ENCODE measurements at places on chromosomes 1 and 21.

- DNase-seq: no peak
These were observed 8.8 kb downstream of the PCP4L1 start for GRCh38 chr1:161267321-161267720.

- DNase-seq: no peak
These were observed 19.7 kb downstream of the PRAMEF1 start for GRCh38 chr1:12810691-12811408.

DNA sequence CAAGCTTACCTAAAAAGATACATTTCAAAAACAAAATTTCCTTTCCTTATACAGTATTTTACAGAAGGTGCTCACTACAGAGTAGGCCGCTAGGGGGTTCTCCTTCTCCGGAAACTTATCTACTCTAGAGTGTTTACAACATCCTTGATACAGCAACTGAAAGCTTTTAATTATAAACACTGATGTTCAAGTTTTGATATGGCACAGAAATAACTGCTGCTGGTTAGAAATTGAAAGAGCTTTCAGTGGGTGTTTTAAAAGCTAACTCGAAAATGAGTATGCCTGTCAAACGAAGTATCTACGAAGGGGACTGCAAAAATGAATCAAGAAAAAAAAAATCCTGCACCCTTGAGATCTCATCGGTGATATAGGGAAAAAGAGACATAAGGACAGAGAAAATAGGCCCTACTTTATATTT is 1.0 kb downstream of the YOD1 start:
- peak; percentile 72 for DNase-seq

DNA sequence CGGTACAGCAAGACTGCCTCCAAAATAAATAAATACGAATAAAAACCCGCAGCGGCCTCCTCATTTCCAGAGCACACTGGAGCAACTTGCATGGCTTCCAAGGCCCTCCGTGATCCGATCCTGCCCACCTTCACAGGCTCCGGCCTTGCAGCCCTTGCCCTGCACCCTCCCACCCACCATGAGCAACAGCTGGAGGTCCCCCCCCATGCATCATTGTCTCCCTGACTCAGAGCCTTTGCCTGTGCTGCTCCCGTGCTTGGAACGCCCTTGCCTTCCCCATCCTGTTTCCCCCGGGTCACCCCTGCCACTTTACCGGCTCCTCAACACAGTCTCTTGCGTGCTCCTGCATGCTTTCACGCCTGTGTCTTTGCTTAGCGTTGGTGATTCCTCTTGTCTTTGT is 71.0 kb upstream of the ANGPTL1 start:
- no peak for DNase-seq

DNA sequence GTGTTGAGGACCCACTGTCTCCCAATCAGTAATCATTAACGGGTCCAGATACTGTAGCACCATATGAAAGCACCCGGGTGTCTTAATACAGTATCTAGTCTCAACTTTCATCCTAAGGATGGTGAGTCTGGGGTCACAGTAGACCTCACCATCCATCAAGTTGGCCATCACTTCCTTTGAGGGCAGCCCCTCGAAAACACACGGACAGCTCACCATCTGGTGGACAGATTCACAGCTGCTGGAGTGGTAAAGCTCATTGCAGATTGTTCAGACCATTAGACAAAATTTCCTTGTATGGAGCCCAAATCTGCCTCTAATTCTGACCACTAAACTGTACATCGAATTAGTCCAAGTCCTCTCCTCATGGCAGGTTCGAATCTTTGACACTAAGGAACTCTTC is 123.1 kb downstream of the PGBD5 start:
- no peak for DNase-seq

DNA sequence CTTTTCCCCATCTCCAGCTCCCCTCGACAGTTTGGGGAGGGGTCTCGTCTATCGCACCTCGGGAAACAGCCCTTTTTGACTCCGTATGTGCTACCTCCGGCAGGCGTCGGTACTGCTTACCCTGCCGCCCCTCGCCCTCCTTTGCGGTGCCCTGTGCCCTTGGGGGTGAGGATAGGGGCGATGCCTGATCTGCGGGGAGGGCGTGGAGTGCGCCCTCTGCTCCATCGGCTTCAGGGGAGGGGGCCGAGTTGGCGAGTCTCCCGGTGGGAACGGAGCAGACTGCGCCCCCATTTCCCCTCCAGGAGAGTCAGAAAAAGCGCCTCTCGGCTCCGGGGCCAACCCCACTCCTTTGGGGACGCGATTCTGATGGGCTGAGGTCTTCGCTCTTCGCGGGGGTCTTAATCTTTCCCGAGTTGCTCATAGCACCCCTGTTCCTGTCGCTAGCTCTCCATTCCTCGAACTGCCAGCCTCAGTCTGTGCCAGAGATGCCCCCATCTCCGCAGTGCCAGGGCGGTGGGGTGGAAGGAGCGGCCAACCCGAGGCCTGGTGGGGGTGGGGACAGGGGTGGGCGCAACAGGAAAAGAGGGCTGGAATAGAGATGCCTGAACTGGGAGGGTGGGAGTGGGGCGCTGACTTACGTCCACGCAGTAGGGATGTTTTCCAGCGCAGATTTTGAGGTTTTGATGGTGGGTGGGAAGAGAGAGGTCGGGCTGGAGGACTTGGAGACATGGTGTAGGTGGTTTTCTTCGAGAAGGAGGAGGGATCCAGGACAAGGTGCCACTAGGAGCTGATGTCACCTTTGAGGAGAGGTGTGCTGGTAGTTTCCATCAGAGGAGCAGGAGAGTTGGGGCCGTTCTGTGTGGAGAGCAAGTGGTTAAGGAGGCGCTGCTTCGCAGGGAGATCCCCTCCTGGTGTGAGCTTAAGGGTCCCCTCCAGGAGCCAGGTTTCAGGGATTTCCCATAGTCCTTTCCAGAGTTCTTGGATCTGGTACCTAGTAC is 674 bp downstream of the PPFIA4 start:
- DNase-seq: no peak

- no peak for DNase-seq
These were observed 74.3 kb downstream of the TBX15 start for GRCh38 chr1:118913818-118914217.

- DNase-seq: no peak
These were observed 443.1 kb downstream of the TTLL7 start for GRCh38 chr1:83555871-83556270.

GRCh38 chr1:14803002-14803789 is 204.7 kb downstream of the KAZN start:
- DNase-seq: no peak

- no peak for DNase-seq
These were observed 809.2 kb downstream of the KCNT2 start for GRCh38 chr1:195799016-195799415.

DNA sequence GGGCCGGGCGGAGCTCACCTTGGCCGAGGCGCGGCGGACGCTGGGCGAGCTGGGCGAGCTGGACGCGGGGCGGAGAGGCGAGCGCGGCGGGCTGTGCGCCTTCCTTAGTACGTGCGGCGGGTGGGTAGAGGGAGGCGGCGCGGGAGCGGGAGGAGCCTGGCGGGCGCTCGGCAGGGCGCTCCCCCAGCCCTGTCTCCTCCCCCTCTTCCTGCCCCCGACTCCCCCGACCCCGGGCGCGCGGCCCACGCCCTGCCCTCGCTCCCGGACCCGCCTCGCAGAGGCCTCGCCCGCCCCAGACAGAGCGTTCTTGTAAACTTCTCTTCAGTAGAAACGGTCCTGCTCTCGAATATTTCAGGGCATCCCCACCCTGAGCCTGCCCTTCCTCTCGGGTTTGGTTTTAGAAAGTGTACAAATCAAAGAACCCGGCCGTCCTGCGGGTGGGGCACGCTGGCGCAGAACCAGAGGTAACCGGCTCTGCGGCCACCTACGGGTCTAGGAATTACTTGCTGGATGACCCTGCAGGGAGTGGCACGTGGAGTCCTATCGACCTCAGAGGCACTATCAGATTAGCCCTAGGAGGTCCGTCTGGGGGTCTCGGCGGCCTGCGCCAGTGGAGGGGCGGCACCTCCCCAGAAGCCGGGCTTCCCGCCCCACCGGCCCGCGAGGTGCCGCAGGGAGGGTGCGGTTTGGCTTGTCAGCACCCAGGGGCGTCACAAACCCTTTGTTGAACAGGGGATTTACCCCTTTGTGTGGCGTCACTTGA is at the start of gene S100A10:
TSS of gene S100A10 (minus strand) at position 126 of the 763 bp plus-strand sequence. CDS start 7,629 bp downstream, outside the sequence.
- DNase-seq: peak; percentile 72

DNA sequence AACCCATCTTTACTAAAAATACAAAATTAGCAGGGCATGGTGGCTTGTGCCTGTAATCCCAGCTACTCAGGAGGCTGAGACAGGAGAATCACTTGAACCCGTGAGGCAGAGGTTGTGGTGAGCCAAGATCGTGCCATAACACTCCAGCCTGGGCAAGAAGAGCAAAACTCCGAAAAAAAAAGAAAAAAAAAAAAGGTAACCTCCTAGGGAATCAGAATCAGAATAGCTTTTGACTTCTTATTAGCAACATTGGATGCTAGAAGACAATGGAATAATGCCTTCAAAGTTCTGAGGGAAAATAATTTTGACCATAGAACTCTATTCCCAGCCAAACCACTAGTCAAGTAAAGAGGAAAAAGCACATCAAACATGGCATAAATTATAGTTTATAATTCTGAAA is 60.9 kb downstream of the LMO4 start:
- DNase-seq: no peak

DNA sequence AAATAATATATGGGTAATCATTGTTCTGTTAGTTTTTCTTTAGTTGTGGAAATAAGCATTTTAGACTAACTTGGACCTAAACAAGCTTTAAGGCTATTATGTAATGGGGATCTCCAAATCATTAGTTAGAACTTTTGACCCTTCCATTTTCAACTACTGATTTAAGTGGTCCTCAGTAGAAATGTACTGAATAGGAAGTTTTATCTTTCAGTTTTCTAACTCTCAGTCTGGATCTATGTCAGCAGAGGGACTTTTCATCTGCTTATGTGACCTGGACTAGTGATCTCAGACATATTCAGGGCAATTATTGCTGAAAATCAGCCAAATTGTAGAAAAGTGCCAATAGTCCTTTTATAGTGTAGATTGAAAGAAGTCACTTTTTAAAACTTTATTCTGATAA is 56.0 kb downstream of the SASS6 start:
- DNase-seq: no peak

GRCh38 chr1:62904856-62905225 is 120.9 kb downstream of the ATG4C start:
- no peak for DNase-seq

DNA sequence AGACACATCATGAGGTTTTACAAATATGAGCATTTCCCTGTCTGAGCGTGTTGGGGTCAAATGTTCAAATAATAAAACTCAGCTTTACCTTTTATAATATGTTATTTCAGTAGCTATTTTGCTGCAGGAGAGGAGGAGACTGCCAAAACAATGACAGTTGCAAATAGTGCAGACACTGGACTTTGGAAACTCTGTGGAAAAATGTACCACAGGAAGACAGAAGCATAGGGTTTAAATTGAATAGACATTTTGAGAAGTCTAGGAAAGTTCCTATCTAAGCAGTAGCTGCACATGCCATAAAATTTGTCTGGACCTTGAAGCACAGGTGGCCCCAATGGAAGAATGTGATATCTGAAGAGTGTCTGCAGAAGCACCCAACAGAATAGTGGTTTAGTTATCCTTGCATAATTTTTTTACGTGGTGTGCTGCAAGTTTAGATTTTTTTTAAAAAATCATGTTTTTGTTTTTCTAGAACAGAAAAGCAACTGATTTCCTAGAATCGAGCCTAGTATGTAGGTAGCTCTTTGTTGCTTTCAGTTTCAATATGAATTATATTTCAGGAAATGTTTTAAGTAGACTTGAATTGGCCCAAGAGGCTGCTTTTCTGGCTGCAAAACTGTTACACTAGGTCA is 14.0 kb upstream of the GBP5 start:
- DNase-seq: no peak

DNA sequence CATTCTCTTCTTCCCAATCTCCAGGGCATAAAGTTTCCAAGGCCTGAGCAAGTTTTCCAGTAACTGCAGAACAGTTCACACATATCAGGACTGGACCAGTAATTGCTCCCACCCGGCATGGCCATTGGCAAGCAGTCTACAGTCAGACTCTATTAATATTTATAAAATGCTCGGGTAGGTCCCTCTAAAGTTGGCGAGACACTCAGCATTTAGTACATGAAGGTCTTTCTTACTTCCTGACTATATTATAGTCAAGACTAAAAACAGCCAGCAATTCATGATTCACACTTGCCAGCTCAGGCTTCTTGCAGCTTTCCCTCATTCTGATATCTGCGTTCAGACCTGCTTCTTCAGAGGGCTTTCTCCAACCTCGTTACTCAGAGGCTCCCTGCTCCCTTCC is 25.4 kb downstream of the GADD45A start:
- DNase-seq: no peak

- no peak for DNase-seq
These were observed 354.2 kb upstream of the ESRRG start for GRCh38 chr1:217077426-217077825.

GRCh38 chr1:100430325-100430756 is 78.0 kb downstream of the CDC14A start:
- no peak for DNase-seq

DNA sequence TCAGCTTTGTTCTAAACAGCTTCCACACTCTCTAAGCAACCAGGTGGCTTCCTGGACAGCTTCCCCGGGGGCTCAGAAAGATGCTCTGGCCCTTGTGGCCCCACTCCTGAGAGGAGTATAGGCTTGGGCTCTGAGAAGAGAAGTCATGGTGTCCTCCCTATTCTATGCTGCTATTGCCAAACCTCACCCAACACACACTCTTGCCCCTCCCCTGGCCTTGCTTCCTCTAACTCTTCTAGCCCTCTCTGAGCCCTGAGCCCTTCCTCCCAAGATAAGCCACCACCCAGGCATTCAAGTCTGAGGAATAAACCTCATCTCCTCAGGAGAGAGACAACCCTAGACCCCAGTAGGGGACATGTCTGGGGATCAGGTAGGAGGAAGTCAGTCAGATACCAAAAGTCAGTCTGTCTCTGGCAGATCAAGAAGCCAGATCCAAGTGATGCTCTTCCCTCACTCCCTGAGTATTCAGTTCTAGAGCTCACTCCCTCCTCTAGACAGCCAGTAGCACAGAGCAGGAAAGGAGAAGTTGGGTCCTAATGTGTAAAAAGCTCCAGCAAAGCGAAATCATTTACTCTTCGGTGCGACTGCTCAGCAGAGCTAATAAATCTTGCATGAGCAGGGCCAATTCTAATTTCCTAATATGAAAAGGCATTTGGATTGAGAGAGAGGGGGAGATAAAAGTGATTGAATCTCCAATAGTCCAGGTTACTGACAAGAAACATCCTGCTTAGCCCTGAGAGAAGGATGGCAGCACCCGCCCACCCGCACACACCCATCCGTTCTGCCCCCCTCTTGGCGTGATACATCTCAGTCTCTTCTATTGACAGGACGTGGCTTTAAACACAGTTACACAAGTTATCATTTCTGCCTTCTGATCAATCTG is 50.5 kb downstream of the DMAP1 start:
- no peak for DNase-seq
